CD8-positive, alpha-beta memory T cell (primary cell): ENCODE measurements at places on chromosomes 2 and 18. TPM values are rescaled to one million over a fixed set of nuclear protein-coding genes. Genes with fewer than 3 reads are reported as not detected.

- DNase-seq: no peak
Measured at GRCh38 chr2:97760480-97761049, 47.2 kb downstream of the ZAP70 start.

DNA sequence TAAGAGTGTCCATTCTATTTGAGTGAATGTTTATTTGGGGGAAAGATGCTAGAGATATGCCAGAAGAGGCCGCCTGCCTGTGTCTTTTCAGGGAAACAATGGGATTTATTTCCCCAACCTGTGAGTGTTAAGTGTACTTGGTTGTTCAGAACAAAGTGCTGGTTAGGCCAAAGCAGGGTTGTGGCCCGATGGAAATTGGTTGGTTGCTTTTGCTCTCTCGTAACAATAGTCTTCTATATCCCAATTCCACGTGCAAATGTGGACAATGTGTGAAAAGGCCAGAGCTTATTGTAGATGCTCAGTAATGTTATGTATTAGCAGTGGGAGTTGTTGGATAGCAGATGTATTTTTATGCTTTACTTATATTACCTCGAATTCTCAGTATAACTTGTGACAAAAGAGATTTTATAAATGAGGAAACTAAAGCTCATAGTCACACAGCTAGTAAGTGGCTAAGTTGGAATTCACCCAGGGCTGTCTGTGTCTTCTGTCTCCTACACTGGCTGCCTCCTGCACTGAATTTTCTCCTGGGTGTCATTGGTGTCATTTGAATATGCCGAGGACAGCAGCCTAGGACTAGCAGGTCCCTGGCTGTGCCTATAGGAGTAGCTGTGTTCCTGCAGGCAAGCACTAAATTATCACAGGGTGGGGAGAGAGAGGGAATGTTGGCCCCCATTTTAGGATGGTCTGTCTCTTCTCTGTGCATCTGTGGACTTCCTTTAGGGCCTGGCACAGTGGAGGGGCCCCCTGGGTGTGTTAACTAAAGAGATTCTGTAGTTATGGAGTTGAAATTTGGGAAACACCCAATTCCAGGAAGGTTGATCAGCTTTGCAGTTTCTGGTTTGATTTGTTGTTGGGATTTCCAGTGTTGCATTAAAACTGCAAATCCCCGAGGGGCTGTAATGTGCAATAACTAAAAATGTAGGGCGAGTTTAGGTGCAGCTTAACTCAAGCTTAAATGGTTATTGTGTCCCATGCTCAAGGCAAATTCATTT is 21.6 kb downstream of the GPD2 start:
- DNase-seq: no peak

Gene GPC1
- total RNA-seq: 1.9 TPM

GRCh38 chr2:234025466-234025865 is 25.0 kb upstream of the SPP2 start:
- no peak for DNase-seq

DNA sequence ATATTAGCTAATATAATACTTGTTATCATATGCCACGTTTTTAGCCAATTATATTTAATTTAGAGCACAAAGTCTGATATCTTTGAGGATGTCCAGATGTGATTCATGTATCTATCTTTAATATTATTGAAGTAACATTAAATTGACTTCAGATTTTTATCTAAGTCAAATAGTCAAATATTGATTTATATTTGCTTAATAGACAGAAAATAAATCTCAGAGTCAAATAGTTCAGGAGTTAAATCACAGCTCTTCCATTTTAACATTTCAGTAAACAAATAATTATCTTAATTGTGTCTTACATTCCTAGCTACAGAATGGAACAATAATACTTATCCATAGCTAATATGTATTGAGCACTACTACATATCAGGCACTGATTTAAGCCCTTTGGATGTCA is 379.4 kb upstream of the UBE2E3 start:
- no peak for DNase-seq

DNA sequence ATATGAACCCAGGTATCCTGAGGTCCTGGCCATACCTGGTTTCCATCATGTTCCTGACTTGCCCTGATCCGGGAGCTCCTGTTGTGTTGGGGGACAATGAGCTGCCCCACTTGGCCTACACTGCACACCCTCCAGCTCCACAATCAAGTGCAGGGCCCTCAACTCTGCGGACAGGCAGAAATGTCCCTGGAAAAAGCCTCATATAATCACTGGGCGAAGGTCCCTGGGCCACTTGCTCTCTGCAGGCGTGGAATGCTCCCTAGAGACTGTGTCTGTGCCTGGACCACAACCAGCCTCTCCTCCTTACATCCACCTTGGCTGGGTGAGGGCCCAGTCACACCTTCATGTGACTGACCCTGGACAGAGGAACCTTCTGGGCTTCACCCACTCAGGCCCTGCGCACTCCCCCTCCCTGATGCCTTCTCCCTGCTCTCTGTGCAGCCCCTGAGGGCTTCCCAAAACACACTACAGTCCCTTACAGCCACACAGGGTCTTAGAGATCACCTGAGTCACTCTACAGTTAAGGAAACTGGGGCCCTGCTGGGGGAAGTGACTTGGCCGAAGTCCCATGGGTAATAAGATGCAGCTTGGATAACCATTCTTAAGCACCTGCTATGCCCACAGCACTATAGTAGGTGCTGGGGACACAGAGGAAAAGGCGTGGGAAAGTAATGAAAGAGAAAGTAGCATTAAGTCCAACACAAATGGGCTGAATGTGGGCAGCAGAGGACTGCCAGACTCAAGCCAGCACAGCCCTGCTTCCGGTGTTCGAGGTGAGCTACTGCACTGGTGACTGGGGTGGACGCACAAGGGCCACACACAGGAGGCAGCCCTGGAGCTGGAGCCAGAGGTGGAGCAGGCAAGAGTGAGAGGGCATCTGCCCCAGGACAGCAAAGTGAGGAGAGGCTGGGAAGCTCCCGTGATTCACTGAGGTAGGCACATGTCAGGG is 9.8 kb downstream of the BOLA3 start:
- DNase-seq: no peak
